ENCODE measurements at places on chromosomes 6 and 20.

DNA sequence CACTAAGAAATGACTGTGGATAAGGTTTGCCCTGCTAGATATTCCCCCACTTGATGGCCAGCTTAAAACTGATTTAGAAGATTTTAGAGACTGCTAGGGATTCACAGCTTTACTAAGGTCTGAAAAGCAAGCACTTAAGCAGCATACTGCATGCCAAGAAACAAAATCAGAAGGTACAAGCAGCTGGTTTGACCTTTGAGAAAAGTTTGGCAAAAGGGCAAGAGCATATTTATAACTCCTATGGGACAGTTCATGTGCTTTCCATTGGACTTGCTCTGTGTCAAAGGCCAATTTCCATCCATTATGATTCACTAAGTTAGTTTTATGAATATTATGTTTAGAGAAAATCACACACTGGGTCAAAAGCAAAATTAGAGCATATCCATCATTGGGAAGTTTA is 402.8 kb downstream of the PKHD1 start:
- DNase-seq = no peak

- no peak for DNase-seq
Measured at GRCh38 chr6:138455746-138456400, 43.4 kb downstream of the NHSL1 start.

- DNase-seq = no peak
Measured at GRCh38 chr6:98586163-98586562, 248.2 kb upstream of the POU3F2 start.

- DNase-seq = no peak
Measured at GRCh38 chr20:35271073-35271882, 6.6 kb downstream of the MMP24OS start.

DNA sequence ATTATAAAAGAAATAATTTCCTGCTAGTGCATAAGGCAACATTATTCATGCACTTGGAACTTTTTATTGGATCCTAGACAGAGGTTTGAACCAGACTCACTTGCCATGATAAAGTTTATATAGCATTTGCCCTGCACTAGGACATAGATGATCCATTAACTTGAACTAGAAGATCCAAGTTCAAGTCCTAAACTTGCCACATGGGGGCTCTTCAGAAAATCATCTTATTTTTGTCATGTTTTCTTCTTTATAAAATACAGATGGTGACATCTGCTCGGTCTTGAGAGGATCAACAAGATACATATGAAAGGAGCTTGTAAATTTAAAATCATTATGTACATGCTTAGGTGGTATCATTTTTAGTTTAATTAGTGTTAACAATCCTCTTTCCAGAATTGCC is 94.5 kb downstream of the SIM1 start:
- DNase-seq = no peak

Data from stimulated activated CD4-positive, alpha-beta T cell treated with anti-CD3 and anti-CD28 coated beads, TNF-alpha, amount 100 ng/mL, for 48 hours (primary cell).